ENCODE measurements at places on chromosomes 11 and 22. TPM values are rescaled to one million over a fixed set of nuclear protein-coding genes. Genes with fewer than 3 reads are reported as not detected.

Gene RRP8
- 14.9 TPM for total RNA-seq

Gene SCGB1D2
- total RNA-seq, result not detected

Gene CALCA
- total RNA-seq, result not detected

Gene C11orf42
- total RNA-seq, result not detected

Gene MS4A13
- total RNA-seq, result not detected

Gene PLAAT3
- 29.4 TPM for total RNA-seq

Gene CASP5
- 0.72 TPM for total RNA-seq

Gene UCP3
- 0.80 TPM for total RNA-seq

Gene MMP13
- not detected for total RNA-seq

Gene CHST1
- total RNA-seq, result 58.4 TPM

Gene TRIM29
- not detected for total RNA-seq

Gene APOL5
- total RNA-seq, result not detected

Gene MUC6
- not detected for total RNA-seq

Gene PGA4
- not detected for total RNA-seq

Gene RASSF10
- total RNA-seq, result 0.22 TPM

Gene MS4A12
- not detected for total RNA-seq

Gene OR52H1
- total RNA-seq, result not detected
